IPS DF 19.7 (cell line): ENCODE measurements at places on chromosomes 5 and 9.

GRCh38 chr5:83428890-83429289, 42.7 kb upstream of the VCAN start:
- DNase-seq, result no peak

DNA sequence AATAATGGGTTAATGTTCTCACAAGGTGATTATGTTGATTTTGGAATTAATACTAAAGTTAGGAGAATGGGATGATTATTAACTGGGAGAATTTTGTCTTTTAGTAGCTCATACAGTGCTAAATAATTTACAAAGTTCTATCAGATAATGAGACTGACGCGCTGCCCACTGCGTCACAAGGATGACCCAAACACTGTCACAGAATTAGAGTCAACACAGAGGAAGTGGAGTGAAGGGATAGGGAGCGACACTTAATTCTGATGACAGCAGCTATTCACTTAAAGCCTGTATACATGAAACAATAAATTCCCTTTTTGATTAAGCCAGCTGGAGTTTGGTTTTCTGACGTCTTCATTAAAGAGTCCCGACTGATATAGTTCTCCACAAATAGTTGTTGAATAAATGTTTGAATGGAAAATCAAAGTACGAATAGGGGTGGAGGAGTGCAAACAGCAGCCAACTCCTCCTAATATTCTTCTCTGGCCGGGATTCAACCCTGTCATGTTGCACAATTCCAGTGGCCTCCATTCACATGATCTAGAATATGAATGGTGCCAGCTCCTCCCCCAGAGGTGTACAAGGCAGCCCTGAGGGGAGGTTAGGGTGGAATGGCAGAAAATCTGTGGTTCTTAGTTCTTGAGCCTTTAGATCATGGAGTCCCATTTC, 140.3 kb downstream of the PCSK1 start:
- DNase-seq, result no peak

- no peak for DNase-seq
Observed at GRCh38 chr5:10533226-10533625, 30.6 kb upstream of the ANKRD33B start.

- no peak for DNase-seq
Observed at GRCh38 chr5:15786326-15786725, 286.3 kb downstream of the FBXL7 start.

GRCh38 chr5:163309914-163310313, 127.5 kb upstream of the CCNG1 start:
- DNase-seq, result no peak
